ENCODE measurements at places on chromosomes 6 and 20.

GRCh38 chr6:33621711-33622388, 728 bp downstream of the ITPR3 start:
- DNase-seq = peak; percentile 45

DNA sequence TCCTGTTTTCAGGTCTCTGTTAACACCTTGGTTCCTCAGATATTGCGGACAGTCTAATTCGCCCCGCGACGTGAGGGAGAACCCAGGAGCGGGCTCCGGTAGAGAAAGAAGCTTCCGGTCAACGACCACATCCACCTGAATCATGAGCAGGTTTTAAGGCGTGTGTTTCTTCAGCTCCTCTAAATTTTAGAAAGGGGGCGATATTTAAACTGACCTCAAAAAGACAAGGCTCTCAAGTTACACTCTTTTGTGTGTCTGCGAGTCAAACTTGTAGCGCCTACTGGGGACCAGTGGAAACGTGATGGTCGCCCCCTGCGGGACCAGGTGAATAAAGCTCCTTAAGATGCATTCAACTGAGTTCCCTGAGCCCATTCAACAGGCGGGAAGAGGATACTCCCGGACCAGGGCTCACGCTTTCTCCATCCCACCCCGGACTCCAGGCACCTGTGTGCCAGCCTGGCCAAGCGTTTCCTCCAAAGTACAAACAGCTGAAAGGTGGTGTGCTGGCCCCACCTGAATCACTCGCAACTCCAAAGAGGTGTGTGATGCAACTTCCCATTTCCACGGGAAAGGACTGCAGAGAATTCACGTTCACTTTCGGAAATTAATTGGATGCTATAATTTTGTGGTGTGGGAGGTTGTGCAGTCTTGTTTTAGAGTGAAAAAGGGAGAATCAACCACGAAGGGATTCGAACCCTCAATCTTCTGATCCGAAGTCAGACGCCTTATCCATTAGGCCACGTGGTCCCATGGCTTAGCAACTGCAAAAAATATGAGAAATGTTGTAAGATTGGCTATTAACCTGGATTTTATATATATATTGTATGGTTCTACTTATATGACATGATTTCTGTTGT, 17.0 kb downstream of the GPX5 start:
- DNase-seq = peak; percentile 70

DNA sequence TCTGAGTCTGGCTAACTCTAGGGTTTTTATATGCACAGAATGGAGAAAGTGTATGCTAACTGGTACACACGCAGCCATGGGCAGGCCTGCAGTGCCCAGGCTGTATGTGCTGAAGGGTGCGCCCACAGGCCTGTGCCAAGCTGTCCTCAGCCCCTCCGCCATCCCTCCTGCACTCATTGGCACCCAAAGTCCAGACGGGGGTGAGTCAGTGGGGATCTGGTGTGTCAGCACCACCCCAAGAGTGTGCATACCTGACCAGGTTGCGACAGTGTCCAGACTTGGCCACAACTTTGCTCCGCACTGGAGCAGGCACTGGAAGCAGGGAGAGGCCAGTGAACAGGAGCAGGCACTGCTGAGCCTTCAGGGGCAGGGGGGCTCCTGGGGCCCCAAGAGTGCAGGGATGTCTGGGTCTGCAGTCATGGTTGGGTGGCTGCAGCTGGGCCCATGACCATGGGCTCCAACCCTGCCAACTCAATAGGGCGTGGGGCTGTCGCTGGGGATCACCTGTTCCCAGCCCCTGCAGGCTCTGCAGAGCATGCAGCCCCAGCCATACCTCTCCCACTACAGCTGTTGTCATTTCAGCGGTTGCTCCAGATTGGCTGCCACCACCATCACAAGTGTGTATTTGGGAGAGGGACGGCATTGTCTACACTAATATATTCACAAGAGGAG, 717.8 kb downstream of the EPHA7 start:
- DNase-seq = no peak

DNA sequence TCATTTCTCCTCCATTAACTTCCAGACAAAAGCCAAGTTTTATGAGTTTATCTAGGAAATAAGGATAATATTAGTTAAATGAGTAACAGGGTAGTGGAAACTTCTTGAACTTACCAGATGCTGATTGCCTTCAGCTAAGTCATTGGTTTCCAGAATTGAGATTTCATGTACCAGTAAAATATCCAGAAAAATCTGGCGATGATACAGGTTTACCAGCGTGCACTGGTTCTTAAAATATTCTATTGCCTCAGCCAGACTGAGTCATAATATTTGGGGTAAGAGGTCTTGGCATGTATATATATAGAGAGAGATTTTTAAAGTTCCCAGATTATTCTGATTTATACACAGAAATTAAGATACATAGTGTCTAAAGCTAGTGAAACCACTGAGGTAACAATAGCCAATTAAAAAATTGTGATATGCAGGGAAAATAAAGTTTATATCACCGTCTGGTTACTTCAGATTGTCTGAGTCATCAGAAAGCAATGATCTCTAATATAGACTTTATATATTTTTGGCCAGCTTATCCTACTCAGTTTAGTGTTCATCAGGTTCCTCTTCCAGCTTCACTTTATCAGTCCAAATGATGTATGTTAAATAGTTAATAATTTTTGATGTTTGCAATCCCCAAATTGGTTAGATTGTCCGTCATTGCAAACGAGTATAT, 39.5 kb upstream of the SDHAF4 start:
- no peak for DNase-seq

- DNase-seq = no peak
Observed at GRCh38 chr20:63822276-63822696, 8.8 kb downstream of the ZBTB46 start.
